ENCODE measurements at places on chromosomes 2 and 18.

DNA sequence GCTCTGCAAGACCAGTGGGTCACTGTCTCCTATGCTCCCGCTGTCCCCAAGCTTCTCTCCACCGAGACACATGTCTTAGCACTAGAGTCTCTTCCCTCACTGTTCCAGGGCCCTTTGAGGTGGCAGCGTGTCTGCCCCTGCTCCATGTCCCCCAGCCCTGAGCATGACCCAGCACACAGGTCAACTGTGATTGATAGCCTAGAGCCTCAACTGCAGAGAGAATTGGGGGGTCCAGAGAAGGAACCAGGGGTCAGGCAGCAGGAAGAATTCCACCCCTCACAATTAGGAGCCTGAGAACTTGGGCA lies 54.6 kb upstream of the ODC1 start:
- no peak for DNase-seq

DNA sequence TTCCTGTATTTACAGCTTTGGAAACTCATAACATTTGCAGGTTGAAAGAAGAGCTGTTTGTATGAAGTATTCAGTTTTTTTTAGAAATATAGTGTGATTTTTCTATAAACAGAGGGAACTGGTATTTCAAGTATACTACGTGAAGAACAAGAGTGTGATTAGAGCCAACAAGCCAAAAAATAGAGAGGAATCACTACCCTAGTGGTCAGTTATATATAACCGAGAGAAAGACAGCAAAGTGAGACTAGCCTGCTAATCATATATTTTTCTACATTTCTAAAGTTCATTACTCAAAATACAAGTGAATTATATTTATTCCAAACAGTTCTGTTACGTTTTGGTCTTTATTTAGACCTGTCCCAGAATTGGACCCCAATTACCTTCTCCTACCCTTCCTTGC lies 444.8 kb upstream of the NRP2 start:
- DNase-seq, result no peak

GRCh38 chr2:162297925-162298552 lies 20.4 kb downstream of the IFIH1 start:
- DNase-seq, result peak; percentile 7

DNA sequence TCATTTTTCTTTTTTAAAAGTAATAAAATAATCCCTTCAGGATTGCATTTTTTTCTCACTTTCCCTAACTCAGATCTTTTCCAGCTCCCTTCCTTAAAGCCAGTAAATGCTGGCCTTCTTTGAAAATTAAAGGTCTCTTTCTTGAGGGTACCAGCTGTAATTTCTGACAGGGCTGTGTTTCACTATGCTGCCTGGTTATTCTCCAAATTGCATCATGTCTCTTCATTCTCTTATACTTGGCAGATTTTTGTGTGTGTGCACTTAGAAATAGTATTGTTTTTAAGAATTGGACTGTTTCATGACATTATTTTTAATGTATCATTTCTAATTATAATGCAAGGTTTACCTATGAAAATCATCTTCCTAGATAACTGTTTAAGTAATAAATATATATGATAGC lies 72.0 kb upstream of the EPB41L5 start:
- DNase-seq, result no peak

GRCh38 chr18:10157706-10158105 lies 243.9 kb downstream of the VAPA start:
- DNase-seq, result no peak

GRCh38 chr2:138421971-138422335 lies 79.6 kb upstream of the SPOPL start:
- DNase-seq, result no peak

DNA sequence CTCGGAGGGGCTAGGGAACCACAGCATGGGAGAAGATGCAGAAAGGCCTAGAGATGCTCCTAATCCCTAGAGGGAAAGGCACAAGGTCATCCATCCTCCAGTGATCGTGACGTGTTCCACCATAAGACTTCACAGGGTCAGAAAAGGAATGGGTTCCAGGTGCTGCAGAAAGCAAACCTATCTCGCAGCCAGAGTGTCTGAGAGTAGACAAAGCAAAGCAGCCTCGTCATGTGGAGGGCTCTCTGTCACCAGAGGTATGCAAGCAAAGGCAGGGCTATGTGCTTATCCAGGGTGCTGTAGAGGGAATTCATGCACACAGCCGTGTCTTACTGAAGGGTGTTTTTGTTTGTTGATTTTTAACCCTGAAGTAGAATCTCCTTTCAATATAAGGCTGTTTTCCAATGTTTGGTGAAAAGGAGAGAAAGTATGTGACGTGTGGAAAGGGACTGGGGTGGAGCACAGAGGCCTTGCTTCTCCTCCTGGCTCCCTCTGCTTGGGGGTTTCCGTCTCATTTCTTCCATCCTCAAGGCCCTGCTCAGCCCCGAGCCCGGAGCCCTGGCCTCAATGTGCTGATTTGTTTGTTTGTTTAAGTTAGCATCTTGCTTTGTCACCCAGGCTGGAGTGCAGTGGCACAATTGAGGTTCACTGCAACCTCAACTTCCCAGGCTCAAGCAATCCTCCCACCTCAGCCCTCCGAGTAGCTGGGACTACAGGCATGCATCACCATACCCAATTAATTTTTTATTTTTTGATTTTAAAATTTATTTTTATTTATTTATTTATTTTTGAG lies 3.0 kb downstream of the GPR55 start:
- DNase-seq, result no peak

DNA sequence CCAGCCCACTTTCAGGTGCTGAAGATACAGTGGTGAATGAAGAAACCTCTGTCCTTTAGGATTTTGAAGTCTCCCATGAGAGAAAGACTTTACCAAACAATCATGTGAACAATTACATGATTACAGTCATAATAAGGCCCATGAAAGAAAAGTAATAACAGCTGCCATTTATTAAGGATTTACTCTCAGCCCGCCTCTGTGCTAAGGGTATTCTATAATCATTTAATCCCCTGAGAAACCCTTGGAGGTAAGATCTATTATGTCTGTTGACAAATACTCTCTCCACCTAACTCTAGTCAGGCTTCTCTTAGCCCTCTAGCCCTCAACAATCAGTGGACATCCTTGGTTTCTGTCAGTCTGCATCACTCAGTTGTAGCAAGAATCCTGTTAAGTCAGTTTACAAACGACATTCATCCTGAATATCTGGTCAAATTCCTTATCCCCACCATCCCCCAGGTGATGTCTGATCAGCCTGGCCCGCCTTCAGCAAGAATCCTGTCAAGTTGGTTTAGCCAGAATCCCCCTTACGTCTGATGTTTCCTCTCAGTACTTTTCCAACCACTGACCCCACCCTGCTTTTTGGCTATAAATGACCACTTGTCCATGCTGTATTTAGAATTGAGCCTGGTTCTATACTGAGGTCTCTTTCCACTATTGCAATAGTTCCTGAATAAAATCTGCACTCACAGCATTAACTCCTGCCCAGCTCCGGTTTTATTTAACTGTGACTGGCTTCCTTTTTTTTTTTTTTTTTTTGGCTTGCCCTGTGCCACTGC lies 12.2 kb upstream of the SOCS6 start:
- no peak for DNase-seq

DNA sequence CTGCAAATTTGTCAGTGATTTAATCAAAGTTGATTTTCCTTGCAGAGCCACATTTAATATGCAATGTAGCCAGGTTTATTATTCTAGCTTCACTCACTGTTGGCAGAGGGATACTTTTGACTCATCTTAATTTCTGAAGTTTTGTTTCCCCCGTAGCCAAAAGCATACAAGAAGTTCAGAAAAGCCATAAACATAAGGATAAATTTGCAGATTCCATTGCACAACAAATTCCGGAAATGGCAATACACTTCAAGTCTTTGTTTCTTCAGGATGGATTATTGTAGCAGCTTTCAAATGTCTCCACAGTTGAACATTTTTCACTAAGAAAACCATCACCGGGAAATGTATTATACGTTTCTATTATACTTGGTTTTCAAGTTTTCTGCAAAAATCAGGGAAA lies 88.0 kb upstream of the ZCCHC2 start:
- no peak for DNase-seq

GRCh38 chr2:108409768-108410167 lies 32.0 kb downstream of the SULT1C4 start:
- DNase-seq, result no peak

GRCh38 chr2:186589612-186590349 lies at the start of gene ITGAV:
ITGAV (plus strand) TSS chr2:186590056; CDS start chr2:186590339, 283 bp downstream.
- peak; percentile 95 for DNase-seq

DNA sequence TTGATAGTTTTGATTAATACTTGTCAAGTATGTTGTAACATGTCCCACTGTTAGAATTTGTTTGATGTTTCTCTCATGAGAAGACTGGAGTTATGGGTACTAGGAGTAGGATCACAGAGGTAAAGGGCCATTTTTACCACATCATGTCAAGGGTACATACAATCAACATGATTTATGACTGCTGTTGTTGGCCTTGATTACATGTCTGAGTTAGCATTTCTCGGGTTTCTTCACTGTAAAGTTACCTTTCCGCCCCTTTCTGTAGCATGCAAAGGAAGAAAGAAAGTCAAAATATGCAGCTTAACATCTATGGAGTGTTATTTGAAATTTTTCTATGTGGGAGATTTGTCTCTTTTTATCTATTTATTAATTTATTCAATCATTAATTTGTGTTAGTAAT lies 1456.4 kb downstream of the SUCLG1 start:
- no peak for DNase-seq

- no peak for DNase-seq
Observed at GRCh38 chr2:130864830-130865800, 28.4 kb downstream of the ARHGEF4 start.

DNA sequence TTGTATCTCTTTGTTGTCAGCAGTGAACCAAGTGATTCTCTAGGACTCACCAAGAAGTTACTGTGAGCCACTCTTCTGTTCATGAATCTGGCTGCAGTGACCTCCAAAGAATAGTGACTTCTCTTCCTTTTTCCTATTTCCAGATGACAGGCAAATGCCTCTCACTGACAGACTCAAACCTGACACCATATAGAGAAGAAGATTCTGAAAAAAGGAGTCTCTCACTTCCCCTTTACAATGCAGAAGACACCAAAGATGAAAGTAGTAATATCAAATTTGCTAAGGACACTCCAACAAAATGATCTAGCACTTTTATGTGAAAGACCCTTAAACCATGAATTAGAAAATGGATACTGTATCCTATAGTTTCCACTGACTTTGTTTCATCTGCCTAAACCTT lies 44.4 kb upstream of the SETBP1 start:
- DNase-seq, result no peak

GRCh38 chr2:239912938-239913635 lies 112.1 kb downstream of the NDUFA10 start:
- DNase-seq, result no peak

- no peak for DNase-seq
Observed at GRCh38 chr18:58928386-58928785, 63.7 kb downstream of the ZNF532 start.

GRCh38 chr2:239558661-239559060 lies 157.8 kb upstream of the HDAC4 start:
- DNase-seq, result no peak

GRCh38 chr2:202149155-202149762 lies 76.2 kb downstream of the KIAA2012 start:
- DNase-seq, result no peak

- DNase-seq, result no peak
Observed at GRCh38 chr2:24970483-24971285, 1.1 kb downstream of the DNAJC27 start.

DNA sequence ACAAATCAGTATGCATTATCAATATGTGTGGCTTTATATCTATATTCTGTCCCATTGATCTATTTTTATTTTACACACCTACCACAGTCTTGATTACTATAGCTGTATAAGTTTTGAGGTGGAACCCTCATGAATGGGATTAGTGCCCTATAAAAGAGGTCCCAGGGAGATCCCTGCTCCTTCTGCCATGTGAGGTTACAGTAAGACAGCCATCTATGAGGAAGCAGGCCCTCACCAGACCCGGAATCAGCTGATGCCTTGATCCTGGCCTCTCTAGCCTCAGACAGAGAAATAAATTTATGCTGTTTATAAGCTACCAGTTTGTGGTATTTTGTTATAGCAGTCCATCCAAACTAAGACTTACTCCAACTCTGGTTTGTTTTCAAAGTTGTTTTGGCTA lies 54.9 kb downstream of the HNRNPLL start:
- DNase-seq, result no peak

GRCh38 chr2:187150670-187151069 lies 297.4 kb downstream of the CALCRL start:
- DNase-seq, result no peak

DNA sequence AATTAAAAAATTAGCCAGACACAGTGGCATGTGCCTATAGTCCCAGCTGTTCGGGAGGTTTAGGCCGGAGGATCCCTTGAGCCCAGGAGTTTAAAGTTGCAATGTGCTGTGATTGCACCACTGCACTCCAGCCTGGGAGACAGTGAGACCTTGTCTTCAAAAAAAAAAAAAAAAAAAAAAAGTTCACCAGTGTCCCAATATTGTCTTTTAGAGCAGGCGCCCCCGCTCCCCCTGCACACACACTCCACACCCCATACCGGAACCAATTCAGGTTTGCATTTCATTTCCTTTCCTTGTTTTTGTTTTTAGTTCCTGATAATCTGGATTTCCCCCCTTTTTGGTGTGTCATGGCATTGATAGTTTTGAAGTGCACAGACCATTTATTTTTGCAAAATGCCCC lies 10.4 kb downstream of the TMEM87B start:
- DNase-seq, result no peak
